ENCODE measurements at places on chromosomes 12 and 14. TPM values are rescaled to one million over a fixed set of nuclear protein-coding genes. Genes with fewer than 3 reads are reported as not detected.

DNA sequence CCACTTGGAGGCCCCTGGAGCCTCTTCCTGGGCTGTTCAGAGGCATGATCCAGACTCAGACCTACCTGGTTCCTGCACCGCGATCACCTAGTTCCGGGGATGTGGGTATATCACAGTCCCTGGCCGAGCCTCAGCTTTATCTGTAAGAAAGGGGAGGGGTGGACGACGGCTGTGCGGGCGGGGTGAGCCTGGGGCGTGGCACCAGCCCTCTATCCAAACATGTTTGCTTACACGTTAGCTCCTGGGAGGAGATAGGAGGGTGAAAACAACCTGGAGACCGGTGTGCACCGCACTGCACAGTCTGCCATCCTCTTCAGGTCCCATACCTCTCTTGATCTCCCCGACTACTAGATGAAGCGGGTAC is 1.2 kb downstream of the ANKRD9 start:
- peak overlapping the region; percentile 62 for H3K4me3 ChIP-seq
- peaks cover 4% of the 10 kb centered on the region for H3K4me1 ChIP-seq
- H3K27me3 ChIP-seq = no peaks in the 10 kb centered on the region
- H3K36me3 ChIP-seq = peaks cover 12% of the 10 kb centered on the region
- H3K27ac ChIP-seq = peak overlapping the region; percentile 55

GRCh38 chr14:88748288-88748687 is 44.5 kb downstream of the EML5 start:
- no peaks in the 10 kb centered on the region for H3K27me3 ChIP-seq
- no peak for DNase-seq
- H3K4me3 ChIP-seq = no peak overlapping the region
- no peaks in the 10 kb centered on the region for H3K4me1 ChIP-seq
- no peaks in the 10 kb centered on the region for H3K36me3 ChIP-seq

GRCh38 chr12:52988898-52989297 is 17.4 kb upstream of the EIF4B start:
- H3K4me3 ChIP-seq = no peak overlapping the region
- no peak overlapping the region for H3K27ac ChIP-seq
- H3K4me1 ChIP-seq = no peaks in the 10 kb centered on the region
- H3K36me3 ChIP-seq = no peaks in the 10 kb centered on the region

DNA sequence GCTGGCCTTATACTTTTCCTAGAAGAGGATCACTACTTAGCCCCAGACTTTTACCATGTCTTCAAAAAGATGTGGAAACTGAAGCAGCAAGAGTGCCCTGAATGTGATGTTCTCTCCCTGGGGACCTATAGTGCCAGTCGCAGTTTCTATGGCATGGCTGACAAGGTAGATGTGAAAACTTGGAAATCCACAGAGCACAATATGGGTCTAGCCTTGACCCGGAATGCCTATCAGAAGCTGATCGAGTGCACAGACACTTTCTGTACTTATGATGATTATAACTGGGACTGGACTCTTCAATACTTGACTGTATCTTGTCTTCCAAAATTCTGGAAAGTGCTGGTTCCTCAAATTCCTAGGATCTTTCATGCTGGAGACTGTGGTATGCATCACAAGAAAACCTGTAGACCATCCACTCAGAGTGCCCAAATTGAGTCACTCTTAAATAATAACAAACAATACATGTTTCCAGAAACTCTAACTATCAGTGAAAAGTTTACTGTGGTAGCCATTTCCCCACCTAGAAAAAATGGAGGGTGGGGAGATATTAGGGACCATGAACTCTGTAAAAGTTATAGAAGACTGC is 1.5 kb downstream of the MGAT2 start:
- H3K27me3 ChIP-seq = no peaks in the 10 kb centered on the region
- peaks cover 8% of the 10 kb centered on the region for H3K4me1 ChIP-seq
- no peak overlapping the region for H3K27ac ChIP-seq
- peak overlapping the region; percentile 93 for H3K4me3 ChIP-seq
- no peak for DNase-seq

GRCh38 chr12:14290951-14291350 is 74.5 kb upstream of the ATF7IP start:
- no peaks in the 10 kb centered on the region for H3K27me3 ChIP-seq
- DNase-seq = no peak
- H3K27ac ChIP-seq = no peak overlapping the region
- no peak overlapping the region for H3K4me3 ChIP-seq

DNA sequence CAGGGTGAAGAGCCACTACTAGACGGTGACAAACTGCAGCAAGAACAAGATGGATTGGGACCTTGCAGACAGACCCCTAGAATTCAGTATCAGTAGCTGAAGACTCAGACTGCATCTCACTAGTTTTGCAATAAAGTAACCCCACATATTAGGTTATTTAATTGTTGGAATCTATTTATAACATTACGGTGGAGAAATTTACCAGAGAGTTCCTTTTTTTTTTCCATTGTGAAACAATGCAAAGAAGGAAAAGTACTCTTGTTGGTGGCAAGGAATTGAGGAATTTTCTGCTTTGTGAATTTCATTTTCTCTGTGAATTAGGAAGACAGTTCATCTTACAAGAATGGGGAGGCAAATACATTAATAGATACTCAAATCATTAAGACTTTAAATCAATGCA is 185.7 kb upstream of the PPFIA2 start:
- H3K27me3 ChIP-seq = no peaks in the 10 kb centered on the region
- no peaks in the 10 kb centered on the region for H3K36me3 ChIP-seq
- no peak for DNase-seq
- H3K27ac ChIP-seq = no peak overlapping the region

- no peak overlapping the region for H3K27ac ChIP-seq
- DNase-seq = no peak
- no peaks in the 10 kb centered on the region for H3K27me3 ChIP-seq
- no peaks in the 10 kb centered on the region for H3K4me1 ChIP-seq
- H3K4me3 ChIP-seq = no peak overlapping the region
Measured at GRCh38 chr12:130075497-130076076, 86.7 kb upstream of the FZD10 start.

- H3K27ac ChIP-seq = no peak overlapping the region
- no peaks in the 10 kb centered on the region for H3K27me3 ChIP-seq
- peak; percentile 31 for DNase-seq
Measured at GRCh38 chr12:66118240-66118891, 12.2 kb downstream of the LLPH start.

CLEC2A gene
- not detected for total RNA-seq

WASHC3 gene
- 108 TPM for total RNA-seq

PLCZ1 gene
- total RNA-seq = not detected

SERPINA9 gene
- not detected for total RNA-seq

Data from fibroblast of lung (primary cell).